Activated naive CD8-positive, alpha-beta T cell treated with anti-CD3 and anti-CD28 coated beads, Interleukin-2, amount 50 U/mL, for 24 hours (primary cell): ENCODE measurements at places on chromosomes 7 and 10.

GRCh38 chr10:43706166-43706565 lies 57.5 kb upstream of the ZNF32 start:
- H3K27ac ChIP-seq, result peak overlapping the region; percentile 30
- DNase-seq, result no peak
- no peaks in the 10 kb centered on the region for H3K27me3 ChIP-seq
- H3K4me1 ChIP-seq, result no peaks in the 10 kb centered on the region

DNA sequence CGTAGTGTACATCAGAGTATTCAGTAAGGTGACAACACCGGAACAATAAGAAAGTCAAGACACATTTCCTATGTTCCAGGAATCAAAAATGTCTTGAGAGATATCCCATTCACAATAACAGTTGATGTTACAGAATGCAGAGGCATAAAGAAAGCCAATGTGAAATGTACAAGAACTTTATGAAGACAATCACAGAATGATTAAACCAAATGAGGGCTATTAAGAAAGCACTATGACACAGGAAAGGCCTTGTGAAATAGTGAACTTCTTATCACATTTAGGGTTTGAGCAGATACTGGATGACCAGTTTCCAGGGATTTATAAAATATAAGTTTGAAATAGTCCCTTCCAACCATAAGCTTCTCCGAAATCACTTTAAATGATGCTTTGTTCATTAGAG lies 52.7 kb downstream of the VWDE start:
- no peak overlapping the region for H3K4me3 ChIP-seq
- H3K27me3 ChIP-seq, result no peaks in the 10 kb centered on the region
- H3K27ac ChIP-seq, result no peak overlapping the region
- no peaks in the 10 kb centered on the region for H3K4me1 ChIP-seq
- no peak for DNase-seq

DNA sequence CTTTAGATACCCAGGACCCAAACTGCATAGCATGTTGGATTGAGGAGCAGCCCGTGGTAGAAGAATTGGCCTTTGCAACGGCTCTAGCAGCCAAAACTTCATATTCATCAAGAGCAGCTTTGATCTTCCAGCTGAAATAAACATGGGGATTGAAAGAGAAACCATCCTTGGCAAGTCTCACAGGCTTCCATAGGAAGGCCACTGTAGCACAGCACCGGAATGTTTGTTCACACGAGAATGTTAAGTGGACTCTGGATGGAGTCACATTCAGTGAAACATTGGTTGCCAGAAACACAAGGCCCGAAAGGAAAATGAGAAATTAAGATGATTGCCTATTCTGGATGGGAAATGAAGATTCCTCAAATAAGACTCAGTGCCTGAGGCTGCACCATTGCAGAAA lies 97.4 kb downstream of the RAB18 start:
- peaks cover 2% of the 10 kb centered on the region for H3K27me3 ChIP-seq
- no peaks in the 10 kb centered on the region for H3K36me3 ChIP-seq
- DNase-seq, result no peak
- no peaks in the 10 kb centered on the region for H3K4me1 ChIP-seq

GRCh38 chr7:1548438-1548831 lies 7.6 kb downstream of the TMEM184A start:
- H3K4me3 ChIP-seq, result no peak overlapping the region
- no peaks in the 10 kb centered on the region for H3K4me1 ChIP-seq
- H3K27me3 ChIP-seq, result no peaks in the 10 kb centered on the region
- no peaks in the 10 kb centered on the region for H3K36me3 ChIP-seq
- H3K27ac ChIP-seq, result no peak overlapping the region
- no peak for DNase-seq

GRCh38 chr10:8061274-8062211 lies 7.1 kb downstream of the GATA3 start:
- peaks cover 73% of the 10 kb centered on the region for H3K36me3 ChIP-seq
- H3K4me3 ChIP-seq, result peak overlapping the region; percentile 88
- peak overlapping the region; percentile 96 for H3K27ac ChIP-seq

- H3K4me1 ChIP-seq, result no peaks in the 10 kb centered on the region
- no peak overlapping the region for H3K27ac ChIP-seq
- no peak for DNase-seq
- no peaks in the 10 kb centered on the region for H3K27me3 ChIP-seq
Measured at GRCh38 chr7:134065415-134065814, 61.7 kb upstream of the LRGUK start.

DNA sequence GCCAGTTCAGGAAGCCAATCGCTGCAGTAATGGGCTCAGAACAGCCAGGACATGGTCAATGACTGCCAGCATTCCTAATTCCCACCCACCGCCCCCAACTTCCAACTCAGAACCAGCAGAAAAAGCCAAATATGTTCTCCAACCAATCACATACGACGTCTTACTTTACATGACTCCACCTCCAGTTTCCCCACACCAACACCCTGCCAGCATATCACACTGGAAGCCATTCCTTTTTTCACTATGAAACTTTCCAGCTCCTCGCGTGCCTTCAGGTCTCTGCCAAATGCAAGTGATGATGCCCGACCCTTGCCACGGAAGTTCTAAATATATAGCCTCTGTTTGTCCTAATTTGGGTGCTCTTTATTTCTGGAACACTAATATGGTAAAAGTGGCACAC lies 12.5 kb downstream of the NPS start:
- H3K4me3 ChIP-seq, result no peak overlapping the region

DNA sequence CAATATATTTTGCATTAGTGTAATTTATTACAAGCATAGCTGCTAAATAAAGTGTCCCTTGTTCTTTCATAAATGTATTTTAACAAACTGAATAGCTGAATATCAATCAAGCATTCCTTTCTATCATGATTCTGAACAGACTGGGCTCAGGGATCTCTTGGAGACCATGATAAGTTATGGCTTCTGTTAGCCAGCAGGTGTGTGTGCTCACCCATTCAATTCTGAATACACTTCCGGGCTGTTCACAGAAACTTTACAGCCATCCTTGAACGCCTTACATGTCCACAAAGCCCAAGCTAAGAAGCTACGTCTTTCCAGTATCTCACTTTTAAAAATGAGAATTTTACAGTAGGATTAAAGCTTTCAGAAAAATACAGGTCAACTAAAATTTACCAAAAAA lies 115.1 kb downstream of the SVIL start:
- no peak overlapping the region for H3K4me3 ChIP-seq
- peaks cover 8% of the 10 kb centered on the region for H3K36me3 ChIP-seq
- no peak overlapping the region for H3K27ac ChIP-seq
- no peak for DNase-seq
- no peaks in the 10 kb centered on the region for H3K27me3 ChIP-seq

GRCh38 chr10:60311821-60312220 lies 77.9 kb downstream of the ANK3 start:
- H3K4me1 ChIP-seq, result peaks cover 12% of the 10 kb centered on the region
- H3K27me3 ChIP-seq, result no peaks in the 10 kb centered on the region
- no peaks in the 10 kb centered on the region for H3K36me3 ChIP-seq
- H3K4me3 ChIP-seq, result no peak overlapping the region

- DNase-seq, result no peak
- peaks cover 13% of the 10 kb centered on the region for H3K36me3 ChIP-seq
- no peak overlapping the region for H3K27ac ChIP-seq
- H3K4me3 ChIP-seq, result no peak overlapping the region
- peaks cover 18% of the 10 kb centered on the region for H3K4me1 ChIP-seq
- H3K27me3 ChIP-seq, result no peaks in the 10 kb centered on the region
Measured at GRCh38 chr10:50456719-50457118, 167.0 kb downstream of the SGMS1 start.

- H3K4me3 ChIP-seq, result peak overlapping the region; percentile 87
- H3K27me3 ChIP-seq, result no peaks in the 10 kb centered on the region
- peaks cover 28% of the 10 kb centered on the region for H3K36me3 ChIP-seq
- DNase-seq, result no peak
Measured at GRCh38 chr7:6007386-6007785, 1.5 kb downstream of the PMS2 start.
